Hepatocyte (in vitro differentiated cells): ENCODE measurements at places on chromosomes 3 and 15. TPM values are rescaled to one million over a fixed set of nuclear protein-coding genes. Genes with fewer than 3 reads are reported as not detected.

DNA sequence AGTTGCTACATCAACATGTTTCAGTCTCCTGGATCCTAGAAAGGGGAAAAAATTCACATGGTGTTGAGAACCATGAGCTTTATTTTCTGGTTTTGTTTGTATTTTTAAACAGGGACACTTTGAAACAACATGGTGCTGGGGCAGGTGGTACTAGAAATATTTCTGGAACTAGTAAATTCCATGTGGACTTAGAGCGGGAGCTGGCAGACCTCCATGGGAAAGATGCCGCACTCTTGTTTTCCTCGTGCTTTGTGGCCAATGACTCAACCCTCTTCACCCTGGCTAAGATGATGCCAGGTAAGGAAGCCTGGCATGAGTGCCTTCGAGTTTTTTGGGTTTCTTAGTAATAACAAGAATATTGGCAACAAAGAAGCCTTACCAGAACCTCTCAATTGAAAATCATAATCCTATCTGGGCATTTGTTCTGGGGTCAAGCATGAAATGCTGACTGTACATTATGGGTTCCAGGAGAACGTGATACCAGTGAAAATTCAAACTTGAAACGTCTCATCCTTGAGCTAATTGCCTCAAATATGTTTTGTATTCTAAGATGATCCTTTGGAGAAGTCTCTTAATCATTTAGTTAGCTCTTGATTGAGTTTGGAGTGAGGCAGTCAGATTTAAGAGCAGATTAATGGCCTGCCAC, 7.9 kb downstream of the ALAS1 start:
- DNase-seq, result no peak

GRCh38 chr15:39511916-39512260, 69.0 kb upstream of the THBS1 start:
- no peak for DNase-seq

GRCh38 chr3:175851541-175851940, 992.4 kb downstream of the NAALADL2 start:
- no peak for DNase-seq

GRCh38 chr15:74019734-74020133, 25.2 kb downstream of the PML start:
- DNase-seq, result no peak

DNA sequence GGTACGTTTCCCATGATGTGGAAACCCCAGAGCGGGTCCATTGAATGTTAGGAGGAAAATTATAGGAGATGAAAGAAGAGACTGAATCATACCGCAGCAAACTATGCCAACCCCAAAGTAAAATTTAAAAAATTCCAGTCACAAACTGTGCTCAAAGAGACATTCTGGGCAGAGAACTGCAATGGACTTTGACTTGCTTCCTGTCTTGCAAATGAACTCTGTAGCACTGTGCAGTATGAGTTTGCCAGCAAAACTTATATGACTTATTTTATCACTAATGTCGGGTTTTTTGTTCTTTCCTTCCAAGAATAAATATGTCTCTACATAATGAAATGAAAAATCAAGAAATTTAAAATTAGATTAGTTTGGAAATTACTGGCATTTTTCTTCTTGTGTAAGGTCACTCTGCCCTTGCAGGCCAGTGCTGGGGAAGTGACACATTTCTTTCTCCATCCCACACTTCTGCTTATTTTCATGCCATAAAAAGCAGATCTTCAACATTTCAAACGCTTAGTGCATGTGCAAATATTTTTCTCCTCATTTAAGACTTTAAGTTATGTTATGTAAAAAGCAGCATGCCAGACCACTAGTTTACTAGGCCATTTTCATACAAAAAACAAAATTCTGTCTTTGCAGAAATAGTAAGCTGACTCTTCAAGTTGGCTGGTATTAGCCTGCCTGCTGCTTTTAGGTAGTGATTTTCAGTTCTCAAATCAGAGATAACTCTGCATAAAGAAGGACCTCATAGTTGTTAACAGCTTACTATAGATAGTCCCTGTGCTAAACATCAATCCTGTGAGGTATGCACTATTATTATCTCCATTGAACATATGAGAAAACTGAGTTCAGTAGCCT, 32.2 kb upstream of the SSR3 start:
- DNase-seq, result no peak

DNA sequence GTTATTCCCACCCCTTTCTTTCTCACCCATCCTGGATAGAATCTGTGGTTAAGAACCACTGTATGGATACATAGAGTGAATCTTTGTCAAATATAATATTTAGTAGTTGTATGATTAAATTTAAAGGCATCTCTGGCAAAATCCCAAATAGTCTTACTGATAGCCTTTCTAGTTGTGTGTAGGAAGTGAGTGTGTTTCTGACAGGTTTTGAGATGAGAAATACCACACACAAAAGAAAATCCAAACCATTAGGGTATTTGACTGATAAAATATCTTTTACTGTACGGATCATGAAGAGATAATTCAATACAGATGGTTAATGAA, 44.7 kb upstream of the PLCL2 start:
- DNase-seq, result no peak

DNA sequence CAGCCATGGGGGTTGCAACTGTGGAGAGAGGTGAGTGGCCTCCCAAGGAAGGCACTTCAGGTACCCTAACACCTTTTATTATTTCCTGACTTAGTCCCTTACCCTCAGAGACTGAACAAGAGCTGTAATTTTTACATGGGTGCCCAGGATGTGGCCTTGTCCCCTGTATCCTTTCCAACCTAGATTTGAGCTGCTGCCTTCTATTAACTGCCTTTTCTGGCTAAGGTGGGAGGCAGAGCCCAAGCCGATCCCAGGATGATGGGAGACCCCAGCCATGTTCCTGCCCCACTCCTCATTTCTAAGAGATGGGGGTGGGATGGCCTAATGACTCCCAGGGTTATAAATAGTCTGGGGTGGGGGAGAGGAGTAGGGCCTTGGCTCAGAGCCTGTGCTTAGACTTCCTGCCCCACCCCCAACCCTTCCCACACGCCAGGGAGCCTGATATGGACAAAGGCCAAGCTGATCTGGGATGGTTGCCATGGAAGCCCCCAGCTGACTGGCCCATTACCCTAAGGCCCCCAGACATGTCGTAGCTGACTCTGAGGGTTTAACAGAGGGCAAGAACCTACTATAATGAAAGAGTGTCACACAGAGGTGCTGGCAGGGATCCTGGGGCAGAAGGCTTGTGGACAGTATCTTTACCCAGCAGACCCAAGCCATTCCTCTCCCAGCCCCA, 1.9 kb downstream of the KLHDC8B start:
- peak; percentile 85 for DNase-seq

DNA sequence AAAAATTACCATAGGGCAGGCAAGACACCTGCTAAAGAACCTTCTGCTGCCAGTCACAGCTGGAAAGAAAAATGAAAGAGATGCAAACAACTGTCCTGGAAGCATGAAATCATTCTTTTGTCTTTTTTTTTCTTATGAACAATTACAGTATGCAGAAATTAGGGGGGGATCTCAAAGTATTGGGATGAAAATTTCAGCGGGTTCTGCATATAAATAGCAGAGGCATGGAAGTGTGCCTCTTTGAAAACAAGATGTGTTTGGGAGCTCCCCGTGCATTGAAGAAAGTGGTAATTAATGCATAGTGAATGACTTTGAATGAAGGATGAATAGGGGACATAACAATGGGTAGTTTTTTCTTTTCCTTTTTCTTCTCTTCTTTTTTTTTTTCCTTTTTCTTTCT, 431.2 kb downstream of the SOX2 start:
- no peak for DNase-seq

DNA sequence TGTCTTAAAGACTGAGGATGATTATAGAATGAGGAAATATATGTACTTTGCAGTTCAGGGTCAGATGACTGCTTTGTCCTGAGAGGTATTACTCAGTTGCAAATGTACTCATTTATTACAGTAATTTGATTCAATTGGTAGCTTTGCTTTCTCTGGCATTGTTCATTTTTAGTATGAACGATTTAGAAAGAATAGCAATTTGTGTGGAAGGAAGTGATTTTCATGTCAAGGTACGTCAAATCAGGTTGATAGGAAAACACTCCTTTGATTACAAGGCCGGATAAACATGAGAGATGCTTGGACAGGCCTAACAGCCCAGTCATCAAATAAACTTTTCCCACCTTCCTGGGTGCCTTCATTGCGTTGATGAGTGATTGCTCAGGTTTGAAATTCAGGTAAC, 53.8 kb downstream of the UNC13C start:
- DNase-seq, result no peak

DNA sequence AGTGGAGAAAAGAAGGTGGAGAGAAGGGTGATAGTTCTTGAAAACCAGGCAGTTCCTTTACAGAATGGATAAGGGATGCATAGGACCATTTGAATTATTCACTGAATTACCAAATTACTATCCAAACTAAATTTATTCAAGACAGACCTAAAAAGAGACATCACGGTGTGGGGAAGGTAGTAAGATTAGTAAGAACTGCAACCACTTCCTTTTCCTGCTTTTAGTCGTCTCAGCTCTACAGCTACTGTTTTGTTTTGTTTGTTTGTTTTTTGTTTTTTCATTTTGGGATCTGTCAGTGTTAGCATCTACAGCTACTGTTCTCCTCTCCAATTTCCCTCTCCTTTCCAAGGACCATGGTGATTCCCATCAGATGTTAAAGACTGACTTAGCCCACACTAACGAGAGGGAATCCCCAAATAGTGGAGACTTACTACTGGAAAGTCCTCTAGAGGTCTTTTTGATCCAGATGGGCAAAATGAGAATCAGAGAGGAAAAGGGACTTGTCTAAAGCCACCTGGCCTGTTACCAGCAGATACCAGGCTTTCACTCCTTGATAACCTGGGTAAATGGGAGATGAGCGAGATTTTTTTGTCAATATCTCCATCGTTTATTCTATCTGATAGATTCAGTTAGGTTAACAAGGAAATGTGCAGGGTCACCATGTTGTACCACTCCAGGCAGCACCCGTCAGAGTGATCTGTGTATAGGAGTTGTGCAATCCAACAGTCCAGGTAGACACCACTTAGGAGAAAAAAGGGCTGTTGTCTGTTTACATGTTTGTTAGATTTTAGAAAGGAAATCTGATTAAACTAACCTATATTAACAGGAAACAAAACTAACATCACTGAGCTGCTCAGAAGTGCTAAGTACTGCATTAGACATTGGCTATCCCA, 6.0 kb downstream of the HCLS1 start:
- DNase-seq, result no peak

GRCh38 chr15:79370716-79371115, 59.8 kb downstream of the TMED3 start:
- DNase-seq, result no peak

DNA sequence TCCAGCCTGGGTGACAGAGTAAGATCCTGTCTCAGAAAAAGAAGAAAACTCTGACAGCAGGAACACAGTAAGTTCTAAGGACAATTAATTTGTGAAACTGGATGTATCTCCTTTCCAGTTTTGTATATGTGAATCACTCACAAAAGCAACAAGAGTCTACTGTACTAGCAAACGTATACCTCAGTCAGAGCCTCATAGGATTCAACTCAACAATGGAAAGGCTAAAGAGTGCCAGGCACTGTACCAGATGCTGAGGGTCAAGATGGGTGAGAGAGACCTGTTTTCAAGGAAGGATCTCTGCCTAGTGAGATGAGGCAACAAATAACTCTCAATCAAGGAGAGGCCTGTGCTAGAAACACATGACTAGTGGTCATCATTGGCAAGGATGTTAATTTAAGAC, 14.9 kb downstream of the TBL1XR1 start:
- DNase-seq, result no peak

GRCh38 chr15:50108461-50108860, 10.6 kb downstream of the ATP8B4 start:
- no peak for DNase-seq

- no peak for DNase-seq
Measured at GRCh38 chr3:169152319-169152718, 511.2 kb downstream of the MECOM start.

- no peak for DNase-seq
Measured at GRCh38 chr3:149815321-149815720, 2.3 kb downstream of the RNF13 start.

GRCh38 chr15:66231394-66232266, 21.9 kb downstream of the MEGF11 start:
- DNase-seq, result no peak

- DNase-seq, result no peak
Measured at GRCh38 chr3:46413951-46414350, 6.9 kb downstream of the CCRL2 start.

- DNase-seq, result no peak
Measured at GRCh38 chr3:30476368-30477084, 129.9 kb upstream of the TGFBR2 start.

GRCh38 chr3:114439284-114439683, 145.5 kb downstream of the TIGIT start:
- no peak for DNase-seq

- no peak for DNase-seq
Measured at GRCh38 chr15:87620393-87620792, 636.1 kb downstream of the NTRK3 start.

DNA sequence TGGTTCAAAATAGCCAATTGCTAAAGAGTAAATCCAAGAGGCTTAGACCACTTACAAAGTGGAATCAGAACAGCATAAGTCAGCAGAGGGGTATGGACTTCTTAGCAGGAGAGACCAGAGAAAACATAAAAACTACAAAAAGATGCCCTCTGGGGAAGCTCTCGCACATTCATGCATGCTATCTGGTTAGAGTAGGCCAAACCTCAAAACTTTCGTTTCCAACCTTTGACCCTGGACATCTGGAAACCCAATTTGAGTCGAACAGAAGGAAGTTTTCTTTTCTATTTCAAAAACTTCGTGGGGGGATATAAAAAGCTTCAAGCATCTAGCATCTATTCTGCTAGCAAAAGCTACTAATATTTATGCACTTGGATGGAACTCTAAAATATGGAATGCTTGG, 523.9 kb upstream of the AGTR1 start:
- DNase-seq, result no peak

DNA sequence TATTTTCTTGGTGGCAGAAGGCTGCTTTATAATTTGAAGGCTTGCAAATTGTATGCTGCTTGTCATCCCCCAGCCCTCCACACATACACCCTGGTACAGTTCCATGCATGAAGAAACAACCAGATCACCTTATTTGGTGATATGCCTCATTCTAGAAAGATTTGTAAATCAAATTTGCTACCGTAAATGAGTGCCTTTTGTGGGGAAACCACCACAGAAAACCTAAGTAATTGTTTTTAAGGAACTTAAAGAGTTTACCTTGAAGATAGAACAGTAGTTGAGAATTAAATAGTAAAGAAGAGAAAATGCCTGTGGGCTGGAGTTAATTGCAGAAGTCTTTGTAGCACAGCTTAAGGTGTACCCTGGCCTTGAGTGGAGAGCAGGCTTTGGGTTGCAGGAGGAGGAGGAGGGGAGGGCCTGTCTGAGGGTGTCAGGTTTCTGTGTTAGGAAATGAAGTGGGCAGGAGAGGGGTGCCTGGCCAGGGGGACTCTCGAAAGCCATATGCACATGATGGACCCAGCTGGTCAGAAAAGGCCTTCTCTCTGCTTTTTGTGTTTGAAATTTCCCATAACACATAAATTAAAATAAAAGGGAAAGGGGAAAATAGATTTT, 6.9 kb downstream of the NIPA2 start:
- DNase-seq, result peak; percentile 18

Gene CCRL2
- total RNA-seq, result 1.5 and 3.1 TPM in 2 replicates

Gene MCF2L2
- total RNA-seq, result 0.40 and 0.63 TPM in 2 replicates

Gene GOLGA6B
- total RNA-seq, result 0.08 TPM in 1 of 2 replicates, not detected in the other

Gene TRH
- not detected in 2 replicates for total RNA-seq

Gene EPHB3
- total RNA-seq, result 5.2 and 11.0 TPM in 2 replicates

Gene RTP1
- total RNA-seq, result not detected in 2 replicates

Gene PLA2G4F
- 0.96 and 1.1 TPM in 2 replicates for total RNA-seq

Gene CPLX3
- not detected in 2 replicates for total RNA-seq

Gene SORD
- 112 and 116 TPM in 2 replicates for total RNA-seq

Gene RAB6B
- 2.2 and 9.1 TPM in 2 replicates for total RNA-seq

Gene NSMCE3
- 15.0 and 15.1 TPM in 2 replicates for total RNA-seq
